GM12864 (cell line): ENCODE measurements at places on chromosomes 16 and 17.

GRCh38 chr16:68934402-68934801 is 91.1 kb downstream of the TANGO6 start:
- DNase-seq = no peak

GRCh38 chr17:77807746-77808441 is 150.6 kb upstream of the TNRC6C start:
- no peak for DNase-seq

- no peak for DNase-seq
Observed at GRCh38 chr17:73705594-73705993, 61.3 kb upstream of the SDK2 start.

DNA sequence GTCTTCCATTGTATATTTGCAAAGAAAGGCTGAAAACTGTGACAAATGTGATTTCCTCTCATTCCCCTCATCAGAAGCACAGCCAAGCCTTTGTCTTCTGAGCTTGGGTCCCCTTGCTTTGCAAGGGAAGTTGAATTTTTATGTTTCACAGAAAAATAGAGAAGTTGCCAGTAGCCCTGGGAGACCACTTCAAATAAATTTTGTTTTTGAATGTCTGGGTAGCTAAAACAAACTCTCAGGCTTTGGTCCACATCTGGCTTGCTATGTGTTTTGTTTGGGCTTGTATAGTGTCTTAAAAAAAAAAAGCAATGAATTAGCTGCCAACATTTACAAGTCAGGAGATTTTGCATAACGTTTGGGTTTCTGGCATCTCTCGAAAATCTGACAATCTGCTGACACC is 24.1 kb downstream of the PIK3R6 start:
- DNase-seq = no peak

GRCh38 chr16:25005445-25006306 is 9.5 kb downstream of the ARHGAP17 start:
- DNase-seq = no peak

- no peak for DNase-seq
Observed at GRCh38 chr17:67015001-67015400, 29.4 kb upstream of the CACNG1 start.

DNA sequence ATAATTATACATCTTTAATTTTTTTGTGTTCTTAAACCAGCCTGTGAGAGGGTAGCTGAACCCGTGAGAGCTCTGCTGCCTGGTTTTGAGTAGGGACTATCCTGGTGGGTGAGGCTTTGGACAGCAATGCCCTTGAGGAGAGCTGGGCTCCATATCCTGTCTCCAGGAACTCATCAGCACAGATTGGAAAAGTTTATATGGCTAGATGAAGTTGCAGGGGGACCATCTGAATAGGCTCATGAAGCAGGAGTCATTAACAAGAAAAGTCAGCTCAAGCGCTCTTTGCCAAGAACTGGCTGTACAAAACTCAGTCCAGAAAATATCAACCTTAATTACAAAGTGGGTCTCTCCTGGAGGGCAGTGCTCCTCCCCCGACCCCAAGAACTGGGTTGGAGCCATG is 33.8 kb upstream of the SSTR2 start:
- no peak for DNase-seq

DNA sequence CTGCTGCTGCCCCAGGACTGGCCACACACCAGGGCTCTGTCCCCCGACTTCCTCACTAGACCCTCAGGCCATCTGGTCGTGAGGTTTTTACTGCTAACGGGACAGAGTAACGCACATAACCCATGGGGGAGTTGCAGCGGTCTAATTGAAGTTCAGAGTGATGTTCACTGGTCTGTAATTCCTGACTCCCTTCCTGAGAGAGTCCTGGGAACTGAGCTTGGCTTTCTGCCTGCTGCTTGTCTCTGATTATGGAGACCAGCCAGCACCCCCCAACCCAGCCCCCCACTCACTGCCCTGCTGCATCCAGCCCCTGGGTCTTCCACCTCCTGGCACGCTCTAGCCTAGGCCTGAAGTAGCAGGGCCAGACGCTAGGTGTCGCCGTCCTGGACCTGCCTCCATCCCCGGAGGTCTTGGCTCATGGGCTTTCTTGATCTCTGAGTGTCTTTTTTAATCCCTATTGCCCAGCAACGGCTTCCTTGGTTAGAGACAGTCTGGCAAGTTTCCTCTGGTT is 192.9 kb downstream of the CCDC182 start:
- peak; percentile 8 for DNase-seq

- no peak for DNase-seq
Observed at GRCh38 chr17:75771334-75772281, 6.6 kb upstream of the GALK1 start.

GRCh38 chr17:18860161-18860972 is 2.4 kb downstream of the PRPSAP2 start:
- DNase-seq = peak; percentile 75
